ENCODE measurements at places on chromosomes 1 and 21.

DNA sequence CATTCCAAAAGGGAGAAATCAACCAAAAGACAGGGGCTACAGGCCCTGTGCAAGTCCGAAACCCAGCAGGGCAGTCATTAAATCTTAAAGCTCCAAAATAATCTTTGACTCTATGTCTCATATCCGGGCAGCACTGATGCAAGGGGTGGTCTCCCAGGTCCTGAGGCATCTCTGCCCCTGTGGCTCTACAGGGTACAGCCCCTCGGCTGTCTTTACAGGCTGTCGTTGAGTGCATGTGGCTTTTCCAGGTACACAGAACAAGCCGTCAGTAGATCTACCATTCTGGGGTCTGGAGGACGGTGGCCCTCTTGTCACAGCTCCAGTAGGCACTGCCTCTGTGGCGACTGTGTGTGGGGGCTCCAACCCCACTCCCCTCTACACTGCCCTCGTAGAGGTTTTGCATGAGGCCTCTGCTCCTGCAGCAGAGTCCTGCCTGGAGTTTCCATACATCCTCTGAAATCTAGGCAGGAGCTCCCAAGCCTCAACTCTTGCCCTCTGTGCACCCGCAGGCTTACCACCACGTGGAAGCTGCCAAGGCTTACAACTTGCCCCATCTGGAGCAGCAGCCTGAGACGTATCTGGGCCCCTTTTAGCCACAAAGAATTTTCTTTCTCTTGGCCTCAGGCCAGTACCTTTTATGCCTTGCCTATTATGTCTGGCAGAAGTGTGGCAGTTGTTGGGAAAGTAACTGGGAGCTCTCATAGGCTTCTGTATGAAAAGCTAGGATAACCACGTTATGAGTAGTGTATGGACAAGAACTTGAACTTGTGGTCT, 52.5 kb downstream of the POU2F1 start:
- no peak for DNase-seq

DNA sequence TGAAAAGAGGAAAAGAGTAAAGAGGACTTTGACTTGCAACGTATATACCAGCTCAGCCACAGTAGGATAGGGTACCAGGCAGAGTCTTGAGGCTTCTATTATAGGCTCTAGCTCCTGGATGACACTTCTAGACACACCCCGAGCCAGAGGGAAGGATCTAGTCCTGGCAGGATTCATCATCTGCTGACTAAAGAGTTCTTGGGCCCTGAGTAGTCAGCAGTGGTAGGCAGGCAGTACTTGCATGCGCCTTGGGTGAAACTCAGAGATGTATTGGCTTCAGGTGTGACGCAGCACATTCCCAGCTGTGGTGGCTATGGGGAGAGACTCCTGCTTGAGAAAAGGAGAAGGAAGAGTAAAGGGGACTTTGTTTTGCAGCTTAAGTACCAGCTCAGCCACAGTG, 162.3 kb upstream of the APP start:
- no peak for DNase-seq

DNA sequence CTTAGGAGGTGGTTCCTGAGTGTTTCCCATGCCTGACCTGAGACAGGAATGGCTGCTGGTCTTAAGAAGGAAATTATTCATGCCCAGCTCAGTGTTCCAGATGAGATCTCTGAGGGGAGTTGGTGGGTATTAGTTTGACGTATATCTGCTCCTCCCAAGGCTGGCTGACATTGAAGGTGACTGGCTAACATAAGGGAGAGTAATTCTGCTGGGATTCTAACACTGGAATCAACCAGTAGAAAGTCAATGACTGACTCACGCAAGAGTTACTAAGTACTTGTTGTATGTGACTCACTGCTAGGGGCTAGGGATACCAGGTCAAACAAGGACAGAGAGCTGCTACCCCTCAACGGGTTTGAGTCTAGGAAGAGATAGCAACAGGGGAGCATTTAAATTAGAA, 177.3 kb downstream of the CACNA1E start:
- no peak for DNase-seq

- DNase-seq: no peak
Measured at GRCh38 chr1:225931270-225932136, 7.5 kb upstream of the PYCR2 start.

DNA sequence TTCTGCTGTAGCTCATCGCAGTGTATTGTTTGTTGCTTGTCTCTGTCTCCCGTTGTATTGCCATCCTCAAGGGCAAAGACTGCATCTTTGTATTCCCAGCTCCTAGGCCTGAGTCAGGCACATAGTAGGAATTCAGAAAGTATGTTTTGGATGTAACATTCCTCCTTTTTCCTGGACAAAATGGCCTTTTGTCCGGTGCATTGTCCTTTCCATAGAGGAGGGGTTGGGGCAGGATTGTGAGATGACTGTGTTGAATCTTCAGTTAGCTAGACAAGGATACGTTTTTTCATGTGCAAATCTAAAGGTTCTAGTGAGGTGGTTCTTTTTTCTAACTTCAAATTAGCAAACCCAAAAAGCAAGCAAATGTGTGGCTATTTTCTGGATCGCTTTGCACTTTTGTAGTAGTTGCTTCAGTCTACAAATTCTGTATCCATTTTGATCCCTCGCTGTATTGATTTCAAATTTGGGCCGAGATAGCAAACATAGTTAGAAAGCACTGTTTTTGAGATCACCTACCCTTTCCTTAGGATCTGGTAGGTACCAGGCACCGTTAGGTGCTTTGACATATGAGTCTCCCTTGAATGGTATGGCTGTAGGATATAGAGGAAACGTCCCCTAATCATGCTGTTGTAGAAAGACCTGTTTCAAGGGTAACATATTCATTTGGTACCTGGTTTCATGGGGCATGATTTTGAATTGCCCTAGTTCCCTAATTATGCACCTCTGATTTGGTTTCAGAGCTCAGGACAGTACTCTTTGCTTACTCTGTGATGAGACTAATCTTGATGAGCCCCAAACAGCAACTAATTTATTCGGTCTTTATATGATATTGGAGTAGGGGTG, 1.2 kb downstream of the PPP1R8 start:
- no peak for DNase-seq

GRCh38 chr21:14677013-14677412, 130.9 kb upstream of the SAMSN1 start:
- DNase-seq: no peak

DNA sequence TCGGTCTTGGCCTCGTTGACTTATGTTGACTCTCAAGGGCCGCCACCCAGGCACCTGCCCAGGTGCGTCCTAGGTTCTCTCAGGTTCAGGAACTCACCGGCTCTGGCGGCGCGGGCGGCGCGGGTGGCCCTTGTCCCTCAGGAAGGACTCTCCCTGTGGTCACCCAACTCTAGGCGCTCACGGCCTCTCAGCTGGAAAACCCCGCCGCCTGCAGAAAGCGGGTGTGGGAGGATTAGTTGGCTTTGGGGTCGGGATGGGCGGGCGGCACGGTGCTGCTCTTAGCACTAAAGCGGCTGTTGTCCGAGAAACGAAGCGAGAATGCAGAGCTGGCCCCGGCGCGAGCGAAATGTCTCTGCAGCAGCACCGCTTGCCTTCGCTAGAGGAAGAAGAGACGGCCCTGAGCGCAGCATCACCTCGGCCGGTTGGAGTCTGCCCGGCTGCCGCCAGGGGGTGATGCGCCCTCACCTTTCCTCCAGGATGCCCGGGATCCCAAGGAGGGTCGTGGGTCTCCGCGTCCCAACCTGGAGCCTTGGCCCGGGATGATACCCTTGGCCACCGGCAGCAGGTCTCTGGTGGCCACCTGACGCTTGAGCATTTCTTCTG, 8.1 kb upstream of the TADA1 start:
- DNase-seq: no peak

DNA sequence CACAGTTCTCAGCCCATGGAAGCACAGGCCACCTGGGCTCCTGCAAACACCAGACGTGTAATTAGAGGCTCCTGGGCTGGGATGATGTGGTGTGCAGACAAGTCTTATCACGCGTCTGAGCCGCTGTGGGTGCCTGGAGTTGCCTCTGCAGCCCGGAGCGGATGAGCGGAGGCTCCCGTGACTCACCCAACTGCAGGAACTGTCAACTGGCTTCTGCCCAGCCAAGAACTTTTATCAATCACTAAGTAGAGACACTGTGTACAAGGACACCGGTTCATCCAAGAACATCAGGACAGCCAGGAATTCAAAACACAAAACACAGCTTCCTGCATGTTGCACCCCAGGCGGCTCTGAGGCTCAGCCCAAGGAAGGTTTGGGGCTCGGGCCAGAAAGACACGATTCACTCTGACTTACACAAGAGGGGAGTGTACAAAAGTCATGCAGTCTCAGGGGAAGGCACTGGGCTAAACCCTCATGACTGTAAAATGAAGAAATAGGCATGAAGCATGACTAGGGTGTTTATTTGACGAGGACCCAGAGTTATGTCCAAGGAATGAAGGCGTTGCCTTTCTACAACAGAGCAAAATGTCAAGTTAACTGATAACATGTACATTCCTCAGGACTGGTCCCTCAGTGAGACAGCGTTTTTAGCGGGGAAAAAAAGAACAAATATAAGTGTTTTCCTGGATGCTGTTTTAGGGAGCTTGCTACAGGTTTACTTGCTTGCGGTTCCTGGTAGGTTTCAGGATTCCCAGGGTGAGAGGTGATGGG, 21.1 kb downstream of the ERRFI1 start:
- DNase-seq: peak; percentile 66

DNA sequence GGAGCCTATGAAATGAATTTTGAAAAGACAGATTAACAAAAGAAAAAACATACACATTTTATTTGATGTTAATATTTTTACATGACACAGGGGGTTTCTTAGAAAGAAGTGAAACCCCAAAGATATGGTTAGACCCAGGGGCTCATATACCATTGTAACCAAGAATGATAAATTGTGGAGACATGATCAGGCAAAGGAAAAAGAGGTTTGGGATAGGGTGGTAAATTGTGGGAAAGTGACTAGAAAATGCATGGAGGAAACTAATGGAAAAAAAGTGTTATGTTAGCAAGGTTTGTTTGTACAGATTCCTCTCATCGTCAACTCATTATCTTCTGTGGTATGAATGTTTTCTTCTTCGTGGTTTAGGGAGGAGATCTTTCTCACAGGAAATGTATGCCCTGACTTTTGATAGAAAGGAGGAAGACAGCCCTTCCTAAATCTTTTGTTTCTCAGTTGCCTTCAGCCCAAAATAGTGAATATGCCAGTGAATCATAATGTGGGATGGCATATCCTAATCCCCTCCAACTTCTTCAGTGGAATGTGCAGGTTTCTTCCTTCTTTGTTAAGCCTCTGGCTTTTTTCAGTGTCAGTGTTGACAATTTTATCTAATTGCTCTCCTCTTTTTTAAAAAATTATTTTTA, 140.4 kb upstream of the UBE2U start:
- DNase-seq: no peak

DNA sequence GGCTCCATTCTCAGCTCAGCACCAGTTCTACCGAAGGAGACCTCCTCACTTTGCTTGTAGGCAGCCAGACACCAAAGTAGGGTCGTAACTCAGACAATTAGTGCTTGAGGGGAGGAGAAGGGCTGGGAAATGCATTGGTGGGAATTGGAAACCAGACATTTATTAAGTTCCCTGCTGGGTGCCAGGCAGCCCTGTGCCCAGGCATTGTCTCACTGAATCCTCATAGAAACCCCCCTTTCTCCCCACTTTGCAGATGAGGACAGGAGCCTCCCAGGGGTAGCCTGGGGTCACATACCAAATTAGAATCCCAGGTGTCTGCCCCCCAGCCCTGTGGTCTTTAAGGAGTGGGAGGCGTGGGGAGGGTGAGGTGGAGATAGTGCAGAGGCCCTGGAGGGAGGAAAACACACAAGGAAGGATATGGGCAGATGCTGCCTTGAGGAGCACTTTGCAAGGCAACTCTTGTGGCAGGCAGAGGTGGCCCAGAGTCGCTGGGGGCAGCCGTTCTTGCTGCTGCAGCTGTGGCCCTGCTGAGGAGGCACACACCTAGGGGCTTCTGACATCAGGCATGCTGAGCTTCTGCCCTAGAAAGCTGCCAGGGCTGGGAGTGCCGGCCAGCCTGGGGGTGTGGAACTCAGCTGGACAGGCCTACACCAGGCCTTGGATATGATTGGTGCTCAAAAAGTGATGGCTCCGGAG, 29.4 kb downstream of the CDK18 start:
- DNase-seq: no peak

GRCh38 chr1:95467036-95467435, 233.0 kb downstream of the RWDD3 start:
- DNase-seq: no peak

GRCh38 chr1:24754229-24754628, 9.0 kb downstream of the CLIC4 start:
- DNase-seq: no peak

DNA sequence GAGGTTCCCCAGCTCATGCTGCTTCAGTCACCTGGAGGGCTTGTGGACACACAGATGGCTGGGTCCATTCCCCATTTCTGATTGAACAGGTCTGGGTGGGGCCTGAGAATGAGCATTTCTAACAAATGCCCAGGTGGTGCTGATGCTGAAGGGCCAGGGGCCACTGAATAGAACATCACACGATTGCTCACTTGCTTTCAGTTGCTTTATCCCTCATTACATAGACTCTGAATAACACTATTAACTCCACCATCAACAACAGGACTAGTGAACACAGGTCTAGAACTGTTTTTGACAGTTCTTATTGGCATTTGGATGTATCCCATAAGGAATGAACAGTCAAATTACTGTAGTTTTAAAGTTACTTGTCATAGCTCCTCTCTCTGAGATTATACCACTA, 12.1 kb downstream of the TRAPPC10 start:
- DNase-seq: no peak

GRCh38 chr1:36401602-36402503, 4.1 kb upstream of the LSM10 start:
- no peak for DNase-seq

DNA sequence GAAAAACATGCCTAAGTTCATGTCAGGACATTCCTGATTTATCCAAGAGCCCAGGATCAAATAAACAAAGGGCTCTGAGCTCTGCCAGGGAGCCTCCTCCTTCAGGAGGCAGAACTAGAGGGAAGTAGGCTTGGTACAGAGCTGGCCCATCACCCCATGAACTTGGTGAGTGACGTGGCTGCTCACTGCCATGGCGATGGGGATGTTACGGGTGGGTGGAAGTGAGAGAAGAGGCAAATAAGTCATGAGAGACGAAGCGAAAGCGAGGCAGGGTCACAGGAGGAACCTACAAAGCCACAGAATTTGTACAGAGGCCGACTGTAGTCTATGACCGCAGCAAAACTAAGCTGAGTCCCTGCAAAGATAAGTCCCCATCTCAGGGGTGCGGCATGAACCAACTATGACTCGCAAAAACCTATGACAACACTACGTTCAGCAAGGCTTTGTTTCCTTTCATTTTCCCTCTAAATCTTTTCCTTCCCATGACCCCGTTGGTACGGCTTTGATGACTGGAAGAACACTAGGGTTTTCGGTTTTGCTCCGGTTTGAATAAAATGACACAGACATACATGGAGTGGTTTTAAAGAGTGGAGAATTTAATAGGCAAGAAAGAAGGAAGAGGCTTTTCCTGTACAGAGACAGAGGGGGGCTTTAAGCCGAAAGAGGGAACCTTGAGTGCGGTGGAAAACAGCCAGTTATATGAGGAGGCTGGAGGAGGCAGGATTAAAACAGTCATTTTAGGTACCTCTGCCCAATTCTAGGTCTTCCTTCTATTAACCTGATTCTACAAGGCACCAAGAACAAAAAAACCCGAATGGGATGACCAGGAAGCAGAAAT, 74.1 kb downstream of the CD46 start:
- no peak for DNase-seq

- no peak for DNase-seq
Measured at GRCh38 chr1:30852026-30852425, 56.5 kb downstream of the SDC3 start.

- no peak for DNase-seq
Measured at GRCh38 chr1:221336126-221336525, 405.8 kb downstream of the DUSP10 start.
